ENCODE measurements at places on chromosomes 7 and 10.

- no peak for DNase-seq
Measured at GRCh38 chr10:78389419-78389818, 355.8 kb downstream of the RPS24 start.

GRCh38 chr7:80124526-80125264 is 9.9 kb upstream of the GNAI1 start:
- DNase-seq = no peak

DNA sequence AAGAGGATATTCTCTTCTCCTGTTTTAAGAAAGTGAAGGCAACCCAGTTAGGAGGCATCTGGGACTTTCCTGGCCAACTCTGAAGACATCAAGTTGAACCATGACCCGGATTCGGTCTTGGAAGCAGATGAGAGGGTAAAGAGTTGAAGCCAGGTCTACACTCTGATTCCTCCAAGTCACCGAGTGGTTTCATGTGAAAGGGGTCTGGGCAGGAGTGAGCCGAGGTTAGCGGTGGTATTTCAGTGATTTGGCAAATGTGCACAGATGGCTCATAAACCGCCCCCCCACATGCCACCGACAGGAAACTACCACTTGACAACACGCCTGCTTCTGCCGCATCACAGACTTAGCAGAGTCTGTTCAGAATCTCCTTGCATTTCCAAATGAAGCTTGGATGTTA is 11.4 kb upstream of the REPIN1 start:
- no peak for DNase-seq

DNA sequence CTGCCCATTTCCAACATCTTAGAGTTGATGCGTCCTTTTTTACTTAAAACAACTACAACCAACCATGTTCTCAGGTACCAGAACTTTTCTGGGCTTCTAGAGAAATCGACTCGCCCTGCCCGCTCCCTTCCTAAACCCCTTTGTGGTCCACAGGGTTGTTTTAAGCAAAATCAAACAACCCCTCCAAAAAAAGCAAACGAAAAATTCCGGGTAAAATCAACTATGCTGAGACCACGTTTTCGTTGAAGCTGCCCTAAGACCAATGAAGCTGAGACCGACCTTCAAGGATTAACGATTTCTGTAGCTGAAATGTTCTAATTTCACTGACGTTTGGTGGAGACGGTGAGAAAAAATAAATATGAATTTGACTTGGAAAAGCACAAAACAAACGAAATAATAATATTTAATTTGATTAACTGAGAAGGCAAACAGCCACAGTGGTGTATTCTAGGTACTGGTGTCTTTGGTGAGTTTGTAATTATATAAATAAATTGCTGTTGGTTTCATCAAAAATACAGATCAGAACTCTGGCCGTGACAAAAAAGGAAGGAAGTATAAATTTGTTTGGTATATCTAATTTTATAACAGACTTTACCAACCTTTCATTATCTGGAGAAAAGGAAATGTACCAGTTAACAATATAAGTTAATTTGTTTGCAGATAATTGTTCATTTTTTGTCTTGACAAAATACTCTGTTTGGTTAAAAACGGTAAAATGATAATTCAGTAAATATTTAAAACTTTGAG is 4.7 kb upstream of the IGF2BP3 start:
- DNase-seq = no peak

GRCh38 chr10:103510046-103510685 is 16.7 kb downstream of the NEURL1 start:
- DNase-seq = no peak

DNA sequence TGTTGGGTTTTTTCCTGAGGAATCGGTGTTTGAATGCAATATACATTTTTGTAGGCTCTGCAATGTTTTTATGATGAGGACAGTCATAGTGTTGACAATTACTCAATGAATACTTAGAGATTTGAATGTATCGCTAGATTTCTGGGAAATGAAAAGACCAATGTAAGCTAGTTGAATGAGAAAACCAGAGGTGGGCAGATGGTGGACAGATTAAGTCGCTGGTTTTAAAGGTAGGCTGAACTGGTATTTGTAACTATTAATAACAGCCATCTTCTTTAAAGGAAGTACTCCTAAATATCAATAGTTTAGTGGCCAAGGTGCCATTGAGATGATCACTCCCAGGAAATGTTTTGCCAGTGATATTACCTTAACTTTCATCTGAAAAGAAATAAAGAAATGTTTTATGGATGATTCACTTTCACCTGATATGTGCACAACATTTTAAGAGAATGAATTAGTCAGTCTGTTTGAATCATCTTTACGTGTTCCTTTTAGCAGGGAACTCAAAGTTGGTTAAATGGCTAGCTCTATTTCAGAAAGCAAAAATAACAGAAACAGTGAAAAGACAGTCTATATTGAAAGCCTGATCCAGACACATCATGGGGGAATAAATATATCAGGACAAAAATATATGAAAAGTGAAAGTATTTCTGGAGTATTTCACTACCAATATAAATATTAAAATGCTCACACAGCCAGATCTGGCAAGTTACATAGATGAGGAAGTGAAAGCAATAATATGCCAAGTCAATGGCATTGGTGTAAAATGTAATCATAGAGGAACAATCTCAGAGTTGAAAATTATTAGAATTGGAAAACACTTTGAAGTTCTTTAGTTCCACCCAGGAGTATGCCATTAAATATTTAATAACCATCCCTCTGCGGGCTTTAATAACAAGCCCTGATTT is 20.7 kb downstream of the MET start:
- no peak for DNase-seq

DNA sequence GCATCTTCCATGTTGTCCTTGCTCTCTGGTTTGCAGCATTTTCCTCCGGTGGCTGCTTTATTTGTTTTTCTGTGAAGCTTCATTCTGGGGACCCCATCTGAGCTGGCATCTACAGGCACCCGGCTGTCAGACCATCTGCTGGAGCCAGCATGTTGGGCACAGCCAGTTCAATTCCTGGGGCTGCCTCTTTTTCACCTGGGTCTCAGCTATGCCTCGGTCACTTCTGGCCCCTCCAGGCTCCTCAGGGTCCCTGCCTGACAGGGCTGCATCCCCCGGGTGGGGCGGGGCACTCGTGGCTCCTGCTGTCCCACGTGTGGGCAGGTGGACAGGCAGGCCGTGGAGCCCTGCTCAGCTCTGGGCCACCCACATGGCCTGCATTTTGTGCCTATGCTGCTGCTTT is 8.1 kb downstream of the SCART1 start:
- DNase-seq = no peak

DNA sequence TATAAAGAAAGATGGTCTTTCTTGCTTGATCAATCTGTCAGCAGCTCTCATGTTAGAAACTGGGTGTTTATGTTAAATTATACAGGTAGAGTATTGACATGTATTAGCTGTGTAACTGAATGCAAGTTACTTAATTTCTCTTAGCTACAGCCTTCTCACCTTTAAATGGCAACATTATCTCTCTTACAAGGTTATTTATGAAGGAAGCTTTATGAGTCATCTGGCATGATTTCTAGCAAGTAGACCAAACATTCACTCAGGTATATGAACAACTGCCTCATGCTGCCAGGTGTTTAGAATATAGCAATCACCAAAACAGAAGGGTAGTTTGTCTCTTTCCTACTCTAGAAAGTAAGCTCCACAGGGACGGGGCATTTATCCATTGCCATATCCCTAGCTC is 8.5 kb downstream of the ARL4A start:
- no peak for DNase-seq

DNA sequence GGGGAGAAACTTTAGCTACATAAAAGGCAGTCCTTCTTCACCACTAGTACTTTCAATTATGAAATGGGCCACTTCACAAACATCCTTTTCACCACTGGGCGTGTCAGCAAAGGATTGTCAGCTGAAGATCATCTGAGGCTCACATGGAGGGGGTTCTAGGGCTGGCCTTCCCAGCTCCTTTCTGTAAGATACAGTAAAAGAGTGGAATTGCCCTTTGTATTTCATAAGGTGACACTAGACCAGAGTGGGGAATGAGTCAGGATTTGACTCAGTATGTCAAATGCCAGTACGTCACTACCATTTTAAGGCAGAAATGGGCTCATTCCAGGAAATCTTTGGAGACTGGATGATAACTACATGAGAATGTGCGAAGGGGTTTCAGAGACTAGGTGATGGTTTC is 21.2 kb upstream of the BLOC1S2 start:
- DNase-seq = no peak

DNA sequence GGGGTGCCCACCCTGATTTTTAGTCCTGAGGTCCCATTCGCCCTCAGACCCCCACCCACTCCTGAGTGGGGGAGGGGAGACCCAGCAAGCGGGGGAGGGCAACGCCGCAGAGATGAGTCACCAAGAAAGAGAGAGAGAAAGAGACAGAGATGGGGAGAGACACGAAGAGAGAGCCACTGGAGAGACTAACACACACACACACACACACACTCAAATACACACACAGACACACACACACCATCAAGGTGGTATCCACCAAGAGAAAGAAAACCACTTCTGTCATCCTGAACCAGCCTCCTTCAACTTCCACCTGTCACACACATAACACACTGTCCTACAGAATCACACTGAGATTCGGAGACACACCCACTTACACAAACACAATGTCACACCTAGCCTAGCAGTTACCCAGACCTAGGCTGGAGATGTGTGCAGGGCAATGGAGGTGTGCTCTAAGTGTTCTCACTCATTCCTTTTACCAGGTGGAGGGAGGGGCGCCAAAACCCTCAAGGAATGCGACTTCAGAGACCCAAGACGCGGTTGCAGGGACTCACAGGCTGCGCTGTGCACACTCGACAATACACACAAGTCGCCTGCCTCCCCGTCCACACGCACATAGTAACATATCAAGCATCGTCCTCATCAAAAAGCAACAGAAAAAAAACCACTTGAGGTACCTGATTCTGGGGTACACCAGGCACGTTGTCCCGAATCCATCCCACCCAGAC is 3.9 kb upstream of the VGF start:
- DNase-seq = no peak

DNA sequence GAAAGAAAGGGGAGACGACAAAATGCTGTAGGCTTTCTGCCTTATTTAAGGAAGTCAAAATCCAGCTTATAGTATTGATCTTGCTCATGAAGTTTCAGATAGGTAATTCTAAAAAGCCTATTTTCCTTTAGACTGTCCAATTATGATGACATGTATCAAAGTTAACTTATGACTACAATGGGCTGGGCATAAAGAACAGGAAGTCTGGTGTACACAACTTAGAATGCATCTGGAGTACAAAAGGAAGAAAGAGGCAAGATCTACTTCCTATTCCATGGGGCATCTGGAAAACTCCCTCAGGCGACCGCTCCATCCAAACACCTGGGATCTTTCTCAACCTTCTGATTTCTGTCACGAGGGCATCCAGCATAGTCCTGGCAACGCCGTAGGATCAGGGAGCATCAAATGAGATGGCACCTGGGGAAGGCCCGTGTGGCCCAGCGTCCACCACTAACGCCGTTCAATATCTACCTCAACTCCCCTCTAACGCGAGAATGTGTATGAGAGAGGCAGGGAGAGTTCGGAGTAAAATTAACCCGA is 512 bp downstream of the FAM24B start:
- no peak for DNase-seq

- DNase-seq = no peak
Measured at GRCh38 chr10:61608255-61609033, 54.3 kb upstream of the CABCOCO1 start.

GRCh38 chr7:27171637-27172314 is 2.3 kb downstream of the HOXA10 start:
- no peak for DNase-seq

DNA sequence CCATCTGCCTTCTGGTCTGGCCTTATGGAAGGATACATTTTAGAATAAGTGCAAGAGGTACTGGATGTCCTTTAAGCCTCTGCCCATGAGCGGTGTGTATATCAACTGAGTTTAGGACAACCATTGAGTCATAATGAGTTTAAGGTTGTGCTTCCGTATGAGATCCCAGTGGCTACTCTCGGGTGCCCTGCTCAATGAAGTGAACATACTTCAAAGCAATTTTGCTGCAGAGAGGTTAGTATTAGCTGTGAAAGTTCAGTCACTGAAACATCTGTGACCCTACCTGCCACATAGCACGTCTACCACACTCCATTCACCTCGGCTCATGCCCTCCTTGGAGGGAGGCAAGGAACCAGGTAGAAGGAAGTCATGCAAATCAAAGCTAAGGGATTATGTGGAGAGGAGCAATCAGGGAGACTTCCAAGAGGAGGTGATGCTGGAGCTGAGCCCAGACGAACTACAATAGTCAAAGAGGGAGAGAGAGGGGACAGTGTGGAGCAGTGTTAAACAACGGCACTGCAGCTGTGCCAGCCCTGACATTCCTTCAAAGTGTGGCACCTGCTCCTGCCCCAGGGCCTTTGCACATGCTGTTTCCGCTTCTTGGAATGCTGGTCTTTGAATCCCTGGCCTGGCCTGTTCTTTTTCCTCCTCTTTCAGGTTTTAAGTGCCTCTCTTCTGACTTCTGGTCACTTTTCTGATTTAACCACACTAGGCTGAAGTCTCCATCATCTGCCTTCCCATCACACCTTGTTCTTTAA is 25.4 kb downstream of the BTBD16 start:
- no peak for DNase-seq

DNA sequence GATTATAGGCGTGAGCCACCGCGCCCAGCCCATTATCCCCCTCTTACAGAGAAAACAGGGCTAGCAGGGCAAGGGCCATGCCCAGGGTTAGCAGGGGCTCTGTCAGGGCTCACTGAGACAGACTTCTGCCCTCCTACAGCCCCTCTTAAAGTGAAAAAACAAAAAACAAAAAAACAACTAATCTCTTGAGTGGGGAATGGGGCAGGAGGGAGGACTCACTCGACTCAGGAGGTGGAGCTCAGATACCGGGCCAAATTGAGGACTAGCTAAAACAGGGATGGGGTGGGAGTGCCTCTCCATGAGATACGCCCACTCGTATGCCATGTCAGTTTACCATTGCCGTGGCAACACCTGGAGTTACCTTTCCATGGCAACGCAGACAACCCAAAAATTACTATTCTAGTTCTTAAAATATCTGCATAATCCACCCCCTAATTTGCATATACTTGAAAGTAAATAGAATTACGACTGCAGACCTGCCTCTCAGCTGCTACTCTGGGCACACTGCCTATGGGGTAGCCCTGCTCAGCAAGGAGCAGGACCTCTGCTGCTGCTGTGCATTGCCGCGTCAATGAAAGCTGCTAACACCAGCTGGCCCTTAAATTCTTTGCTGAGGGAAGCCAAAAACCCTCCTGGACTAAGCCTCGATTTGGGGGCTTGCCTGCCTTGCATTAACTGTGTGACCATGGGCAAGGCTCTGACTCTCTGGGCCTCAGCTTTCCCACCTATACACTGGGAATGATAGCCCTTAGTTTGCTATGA is 13.4 kb downstream of the SSC4D start:
- no peak for DNase-seq

All from fibroblast of the conjunctiva (primary cell).